Stimulated activated CD8-positive, alpha-beta memory T cell treated with anti-CD3 and anti-CD28 coated beads, Interleukin-2, amount 100 ng/mL, for 1 hour (primary cell): ENCODE measurements at places on chromosomes 11 and 22.

- no peak for DNase-seq
Measured at GRCh38 chr11:113241636-113242054, 72.7 kb upstream of the TTC12 start.

GRCh38 chr11:73478737-73479347 lies 102.6 kb downstream of the RELT start:
- DNase-seq: no peak

- DNase-seq: no peak
Measured at GRCh38 chr11:13983081-13983751, 20.7 kb downstream of the SPON1 start.

DNA sequence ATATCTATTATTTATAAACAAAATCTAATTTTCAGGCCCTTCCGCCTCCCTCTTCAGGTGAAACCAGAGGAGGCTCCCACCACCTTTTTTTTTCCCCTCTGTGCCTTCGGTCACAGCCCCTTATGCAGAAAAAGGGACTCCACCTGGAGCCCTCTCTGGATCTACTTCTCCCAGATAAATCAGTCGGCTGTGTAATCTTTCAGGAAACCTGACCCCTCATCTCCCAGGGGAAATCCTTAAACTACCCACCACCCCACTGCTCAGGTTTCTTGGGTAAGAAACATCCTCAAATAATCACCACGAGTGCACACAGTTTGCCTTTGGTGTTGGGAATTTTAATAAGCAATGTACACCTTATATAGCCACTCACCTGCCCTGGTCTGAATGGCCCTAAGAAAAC lies 104.2 kb downstream of the NAV2 start:
- DNase-seq: no peak

GRCh38 chr11:27930946-27931345 lies 177.0 kb downstream of the KIF18A start:
- no peak for DNase-seq

DNA sequence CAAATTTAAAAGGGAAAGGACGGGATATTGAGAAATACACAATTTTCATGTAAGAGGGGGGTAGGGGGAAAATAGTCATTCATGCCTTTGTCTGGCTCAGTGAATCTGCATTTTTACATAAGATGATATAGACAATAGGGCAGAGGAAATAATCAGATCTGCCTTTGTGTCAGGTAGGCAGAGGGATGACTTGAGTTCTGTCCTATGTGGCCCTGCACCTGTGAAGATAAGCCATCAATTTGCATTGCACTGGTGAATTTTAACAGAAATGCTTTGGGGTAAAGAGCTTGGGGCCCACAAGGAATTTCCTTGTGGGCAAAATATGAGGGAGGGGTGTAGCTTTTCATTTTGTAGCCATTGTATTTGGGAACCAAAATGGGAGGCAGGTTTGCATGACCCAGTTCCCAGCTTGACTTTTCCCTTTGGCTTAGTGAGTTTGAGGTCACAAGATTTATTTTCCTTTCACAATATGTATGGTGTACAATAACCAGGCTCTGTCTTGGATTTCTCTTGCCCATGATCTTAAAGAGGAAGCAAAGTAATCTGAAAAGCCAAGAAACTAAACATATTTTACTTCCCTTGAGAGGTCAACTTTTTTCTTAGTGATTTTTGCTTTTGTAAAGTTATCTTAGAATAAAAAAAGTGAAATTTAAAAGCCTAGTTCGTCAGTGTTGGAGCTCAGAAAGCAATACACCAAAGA lies 77.7 kb upstream of the SORL1 start:
- DNase-seq: no peak

GRCh38 chr11:63937713-63938478 lies 906 bp upstream of the NAA40 start:
- DNase-seq: no peak

- DNase-seq: no peak
Measured at GRCh38 chr11:112381578-112381977, 120.9 kb upstream of the PLET1 start.

DNA sequence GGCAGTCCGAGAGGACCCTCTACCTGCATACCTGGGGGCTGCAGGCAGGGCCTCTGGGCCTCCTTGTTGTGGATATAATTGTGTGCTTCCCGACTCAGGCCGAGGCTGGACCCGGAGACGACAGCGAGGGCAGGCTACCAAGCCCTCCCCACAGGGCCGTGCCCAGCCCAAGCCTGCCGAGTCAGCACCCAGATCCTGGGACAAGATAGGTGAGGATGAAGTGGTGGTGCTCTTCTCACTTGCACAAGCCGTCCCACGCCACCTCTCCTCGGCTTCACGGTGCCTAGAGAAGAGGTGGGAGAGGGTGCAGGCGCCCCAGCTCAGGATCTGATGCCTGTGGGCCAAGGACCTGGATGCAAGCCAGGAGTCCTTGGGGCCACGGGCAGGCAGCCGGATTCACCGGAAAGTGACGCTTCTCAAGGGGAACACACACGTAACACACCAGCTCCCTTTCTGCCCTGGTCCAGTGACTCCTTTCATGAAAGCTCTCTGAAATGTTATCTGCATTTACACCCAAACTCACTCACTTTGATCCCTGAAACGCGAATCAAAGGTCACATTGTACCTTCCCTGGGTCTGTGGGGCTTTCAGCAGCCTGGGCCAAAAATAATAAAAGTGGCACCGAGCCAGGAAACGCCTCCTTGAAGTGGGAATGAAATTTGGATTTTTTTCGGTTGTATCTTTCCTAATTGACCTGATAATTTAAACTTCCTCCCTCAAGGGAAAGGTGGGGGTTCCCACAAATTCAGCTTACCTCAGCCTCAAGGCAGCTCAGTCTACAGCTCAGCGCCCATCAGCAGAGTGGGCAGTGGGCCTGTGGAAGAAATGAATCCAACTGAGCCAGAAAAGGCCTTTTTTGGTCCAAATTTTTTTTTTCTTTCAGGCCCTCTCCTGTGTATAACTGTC lies 1.1 kb upstream of the GNB1L start:
- DNase-seq: no peak

DNA sequence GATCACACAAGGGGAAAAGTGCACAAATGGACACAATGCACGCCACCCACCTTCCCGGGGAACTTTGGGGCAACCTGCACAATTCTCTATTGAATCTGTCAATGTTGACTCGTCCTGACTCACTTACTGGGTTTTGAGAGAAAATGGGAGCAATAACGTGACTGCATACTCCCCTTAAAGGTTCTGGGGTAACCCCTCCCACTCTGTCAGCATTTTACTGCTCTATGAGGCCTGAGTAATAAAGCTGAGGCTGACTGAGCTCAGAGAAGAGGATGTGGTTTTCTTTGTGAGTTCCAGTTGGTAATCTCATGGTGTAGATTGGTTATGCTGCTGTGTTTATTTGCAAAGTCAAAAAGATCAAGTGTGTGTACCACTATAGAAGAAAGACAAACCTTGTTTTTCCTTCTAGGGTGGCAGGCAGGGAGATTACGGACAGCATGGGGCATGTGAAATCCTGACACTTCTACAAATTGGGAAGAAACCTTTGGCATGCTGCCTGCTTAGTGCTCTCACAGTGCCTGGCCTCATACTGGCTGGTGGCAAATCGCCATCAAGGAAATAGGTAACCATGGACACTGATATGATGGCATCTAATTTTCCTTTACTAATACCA lies 16.1 kb upstream of the APOA1 start:
- peak; percentile 13 for DNase-seq

DNA sequence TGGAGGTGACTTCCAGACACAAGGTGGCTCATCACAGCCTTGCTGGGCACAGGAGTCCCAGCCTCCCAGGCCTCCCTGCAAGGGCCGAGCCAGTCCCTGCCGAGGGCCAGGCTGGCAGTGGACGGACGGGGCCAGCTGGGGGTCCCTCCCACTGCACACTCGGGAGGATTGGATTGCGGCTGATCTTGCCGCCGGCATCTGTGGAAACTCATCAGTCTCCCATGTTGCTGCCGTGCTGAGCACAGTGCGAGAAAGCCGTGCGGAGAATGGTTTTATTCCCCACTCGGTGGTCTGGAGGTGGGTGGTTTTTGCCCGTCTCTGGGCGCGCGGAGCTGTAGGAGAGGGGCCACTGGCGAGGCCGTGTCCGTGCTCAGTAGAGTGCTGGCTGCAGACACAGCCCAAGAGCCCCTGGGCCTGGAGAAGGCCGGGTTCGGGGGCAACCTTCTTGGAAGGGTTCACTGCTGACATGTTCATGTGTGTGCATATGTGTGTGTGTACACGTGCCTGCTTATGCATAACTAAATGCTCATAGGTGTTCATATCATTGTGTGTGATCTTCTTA lies 1246.4 kb downstream of the BRD1 start:
- no peak for DNase-seq

DNA sequence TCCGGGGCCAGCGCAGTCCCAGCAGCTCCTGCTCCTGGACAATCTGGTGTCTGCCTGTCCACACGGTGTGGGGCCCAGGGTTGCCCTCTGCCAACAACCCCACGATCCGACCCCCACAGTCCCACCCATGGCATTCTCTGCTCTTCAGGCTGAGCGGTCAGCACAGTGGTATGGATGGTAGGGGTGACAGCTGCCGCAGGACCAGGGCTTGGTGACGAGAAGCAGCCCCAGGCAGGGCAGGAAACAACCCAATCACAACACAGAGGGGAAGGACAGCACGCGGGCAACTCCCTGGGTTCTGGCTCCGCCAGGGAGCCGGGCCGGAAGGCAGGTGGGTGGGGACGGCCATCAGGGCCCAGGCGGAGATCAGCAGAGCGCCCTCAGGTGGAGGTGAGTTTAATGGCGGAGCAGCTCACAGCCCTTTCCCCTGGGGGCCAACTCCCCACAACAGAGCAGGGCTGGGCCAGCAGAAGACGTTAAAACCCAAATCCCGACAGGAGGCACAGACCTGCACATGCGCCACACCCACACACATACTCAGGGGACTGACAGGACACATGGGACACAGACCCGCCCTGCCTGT lies 5.3 kb upstream of the CHADL start:
- DNase-seq: no peak

DNA sequence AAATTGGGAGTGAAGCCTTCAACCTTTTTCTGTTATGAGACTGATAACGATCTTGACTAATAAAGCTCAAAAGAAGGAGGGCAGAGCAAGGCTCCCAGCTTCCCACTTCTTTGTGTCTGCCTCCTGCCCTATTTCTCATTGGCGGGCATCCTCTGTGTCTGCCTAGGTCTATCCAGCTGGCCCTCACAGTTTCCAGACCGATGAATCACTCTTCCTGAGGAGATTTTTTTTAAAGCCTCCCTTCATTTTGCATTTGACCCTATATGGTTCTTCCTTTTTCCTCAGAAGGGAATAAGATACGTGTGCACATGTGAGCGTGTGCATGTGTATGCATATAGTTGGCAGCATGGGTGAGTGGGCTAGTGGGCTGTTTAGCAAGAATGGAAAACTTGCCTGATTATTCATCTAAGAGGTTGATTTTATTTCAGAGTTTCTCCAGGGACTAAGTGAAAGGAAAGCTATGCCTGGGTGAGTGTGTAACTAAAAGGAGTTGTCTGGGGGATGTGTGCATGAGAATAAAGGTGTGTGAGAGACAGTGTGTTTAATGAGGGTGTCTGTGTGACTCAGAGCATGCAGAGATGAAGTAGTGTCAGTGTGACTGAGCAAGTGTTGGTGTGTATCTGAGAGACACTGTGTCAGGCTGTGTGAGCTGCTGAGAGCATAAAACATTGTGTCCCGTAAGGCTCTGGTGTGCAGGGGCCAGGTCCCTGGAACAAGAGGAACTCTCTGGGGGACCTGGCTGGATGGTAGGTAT lies 12.2 kb downstream of the PHLDB1 start:
- DNase-seq: no peak

GRCh38 chr11:123145661-123146060 lies 49.4 kb downstream of the CLMP start:
- DNase-seq: no peak

GRCh38 chr11:8167796-8168195 lies 1.0 kb downstream of the RIC3 start:
- no peak for DNase-seq

DNA sequence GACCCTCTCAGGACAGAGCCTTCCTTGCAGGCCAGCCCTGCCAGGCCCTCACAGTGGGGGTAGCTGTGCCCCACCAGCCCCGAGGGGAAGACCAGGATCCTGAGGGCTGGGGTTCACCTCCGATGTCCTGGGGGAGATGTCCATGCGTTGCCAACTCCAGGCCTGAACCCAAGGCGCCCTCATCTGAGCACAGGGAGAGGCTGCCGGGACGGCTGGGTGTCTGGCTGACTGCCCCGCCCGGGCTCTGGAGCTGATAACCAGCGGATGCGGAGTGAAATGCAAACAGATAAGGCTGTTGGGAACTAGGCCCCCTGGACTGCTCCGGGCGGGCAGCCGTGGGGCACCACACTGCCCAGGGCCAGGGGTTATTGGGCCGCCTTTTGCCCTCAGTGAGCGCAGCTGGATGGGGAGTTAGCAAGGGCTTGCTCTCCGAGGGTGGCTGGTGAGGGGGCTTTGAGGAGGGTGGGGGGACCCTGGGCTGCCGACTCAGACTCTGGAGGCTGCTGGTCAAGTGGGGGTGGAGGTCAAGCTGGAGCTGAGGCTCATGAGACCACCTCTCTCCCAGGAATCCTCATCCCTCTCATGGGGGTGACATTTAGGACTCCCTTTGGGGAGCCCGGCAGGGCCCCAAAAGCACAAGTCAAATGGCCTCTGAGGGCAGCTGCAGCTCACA lies 5.6 kb upstream of the MUC6 start:
- no peak for DNase-seq

DNA sequence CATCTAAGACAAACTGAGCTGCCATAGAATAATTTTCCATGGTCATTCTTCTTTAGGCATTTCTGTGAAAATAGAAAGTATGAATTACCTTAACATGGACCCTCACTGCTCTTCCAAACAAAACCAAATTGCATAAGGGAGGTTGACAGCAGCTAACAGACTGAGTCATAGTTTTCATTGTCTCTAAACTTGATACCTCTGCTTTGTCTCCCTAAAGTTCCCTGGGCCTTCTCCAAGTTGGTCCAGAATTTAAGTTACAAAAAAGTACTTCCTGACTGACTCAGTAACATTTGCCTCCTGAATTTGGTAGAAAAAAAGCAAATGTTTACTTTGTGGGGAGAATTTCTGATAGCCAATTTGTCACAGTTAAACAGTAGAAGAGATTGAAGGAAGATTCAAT lies 3.0 kb downstream of the OR8D1 start:
- no peak for DNase-seq

GRCh38 chr11:94325681-94326080 lies 21.3 kb downstream of the IZUMO1R start:
- peak; percentile 15 for DNase-seq

- DNase-seq: no peak
Measured at GRCh38 chr11:77217156-77217555, 84.3 kb downstream of the GDPD4 start.
